Mucosa of descending colon (tissue), 3 donors: ENCODE measurements at places on chromosomes 2 and 18.

DNA sequence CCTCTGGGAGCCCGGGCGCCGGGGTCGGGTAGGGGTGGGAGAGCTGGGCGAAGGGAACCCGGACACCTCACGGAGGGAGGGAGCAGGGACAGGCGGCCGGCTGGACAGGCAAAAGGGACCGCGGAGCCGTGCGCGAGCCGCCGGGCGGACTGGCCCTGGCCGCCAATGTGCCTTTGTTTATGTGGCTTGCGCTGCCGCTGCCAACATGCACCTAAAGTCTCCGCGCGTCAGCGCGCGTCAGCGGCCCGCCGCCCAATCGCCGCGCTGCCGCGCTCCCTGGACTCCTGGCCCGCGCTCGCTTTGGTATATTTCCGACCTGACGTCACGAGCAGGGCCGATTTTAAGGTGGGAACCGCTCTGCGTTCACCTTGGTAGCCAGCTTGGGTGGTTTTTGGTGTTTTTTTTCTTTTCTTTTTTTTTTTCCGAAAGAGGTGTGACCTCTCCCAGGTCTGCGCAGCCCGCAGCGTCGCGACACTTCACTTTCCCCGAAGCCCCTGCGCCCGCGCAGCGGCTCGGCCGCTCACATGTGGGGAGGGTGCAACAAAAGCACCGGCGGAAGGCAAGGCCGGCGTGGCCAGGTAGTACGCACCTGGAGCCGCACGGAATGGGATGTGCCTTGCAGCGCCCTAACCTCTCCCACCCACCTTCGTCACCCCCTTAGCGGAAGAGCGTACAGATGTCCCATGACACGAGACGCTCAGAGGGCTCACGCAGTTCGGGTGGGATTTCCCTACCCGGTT, at the start of gene NR4A2:
TSS of gene NR4A2 (minus strand) at position 188 of the 740 bp plus-strand sequence. CDS start 2,535 bp downstream, outside the sequence.
- peak; percentile 95 for DNase-seq

DNA sequence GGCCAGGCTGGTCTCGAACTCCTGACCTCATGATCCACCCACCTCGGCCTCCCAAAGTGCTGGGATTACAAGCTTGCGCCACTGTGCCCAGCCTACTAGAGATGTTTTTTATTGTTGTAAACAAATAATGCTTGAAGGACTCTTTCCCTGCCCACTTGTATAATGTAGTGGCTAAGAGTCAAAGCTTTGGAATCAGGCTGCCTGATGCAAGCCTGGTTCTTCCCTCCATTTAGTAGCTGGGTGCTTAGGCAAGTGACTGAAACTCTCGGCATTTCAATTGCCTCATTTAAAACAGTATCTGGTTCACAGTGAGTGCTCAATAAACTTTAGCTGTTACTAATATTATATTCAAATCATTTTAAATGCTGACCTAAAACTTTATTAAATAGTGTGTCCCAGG, 264.0 kb upstream of the FBXO11 start:
- no peak for DNase-seq

DNA sequence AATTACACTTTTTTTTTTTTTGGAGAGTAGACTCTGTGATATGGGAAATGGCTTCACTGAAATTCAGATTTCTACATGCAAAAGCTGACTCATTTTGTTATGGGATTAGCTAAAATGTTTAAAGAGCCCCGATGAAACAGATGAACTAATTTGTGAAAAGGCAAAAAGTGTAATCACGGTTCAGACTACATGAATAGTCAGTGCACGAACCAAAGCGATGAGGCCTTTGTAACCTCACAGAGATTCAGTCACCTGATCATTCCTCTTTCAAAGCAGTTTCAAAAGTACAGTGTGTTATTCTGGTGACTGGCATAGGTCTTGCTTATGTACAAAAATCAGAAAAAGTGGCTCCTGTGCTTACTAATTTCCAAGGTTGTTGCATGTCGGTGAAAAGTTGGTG, 44.6 kb downstream of the TGIF1 start:
- DNase-seq, result no peak

GRCh38 chr2:69104261-69104660, 91.3 kb downstream of the ANTXR1 start:
- no peak for DNase-seq

- peak; percentile 79 for DNase-seq
Measured at GRCh38 chr2:72895759-72896281, 8.6 kb downstream of the SPR start.

- DNase-seq, result no peak
Measured at GRCh38 chr2:122747670-122748069, 992.2 kb downstream of the TSN start.

DNA sequence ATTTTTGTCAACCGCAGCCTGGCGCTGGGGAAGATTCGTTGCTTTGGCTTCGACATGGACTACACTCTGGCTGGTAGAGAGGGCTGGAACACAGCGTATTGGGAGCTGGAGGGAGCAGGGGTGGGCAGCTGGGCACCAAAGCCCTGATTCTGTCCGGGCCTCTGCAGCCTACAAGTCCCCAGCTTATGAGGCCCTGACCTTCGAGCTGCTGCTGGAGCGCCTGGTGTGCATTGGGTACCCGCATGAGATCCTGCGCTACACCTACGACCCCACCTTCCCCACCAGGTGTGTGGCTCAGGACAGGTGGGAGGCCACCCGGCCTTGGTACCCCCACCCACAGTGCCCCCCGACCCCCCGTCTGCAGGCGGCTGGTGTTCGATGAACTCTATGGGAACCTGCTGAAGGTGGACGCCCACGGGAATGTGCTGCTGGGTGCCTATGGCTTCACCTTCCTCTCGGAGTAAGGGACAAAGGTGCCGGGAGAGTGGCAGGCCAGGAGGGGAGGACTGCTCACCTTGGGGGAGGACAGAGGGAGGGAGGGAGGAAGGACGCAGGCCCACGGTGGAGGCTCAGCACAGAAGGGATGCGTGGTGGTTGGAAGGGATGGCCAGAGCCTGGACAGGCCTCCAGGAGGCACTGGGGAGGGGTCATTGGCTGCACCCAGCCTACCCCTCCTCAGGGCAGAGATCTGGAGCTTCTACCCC, 1.2 kb downstream of the NT5DC4 start:
- DNase-seq, result no peak

DNA sequence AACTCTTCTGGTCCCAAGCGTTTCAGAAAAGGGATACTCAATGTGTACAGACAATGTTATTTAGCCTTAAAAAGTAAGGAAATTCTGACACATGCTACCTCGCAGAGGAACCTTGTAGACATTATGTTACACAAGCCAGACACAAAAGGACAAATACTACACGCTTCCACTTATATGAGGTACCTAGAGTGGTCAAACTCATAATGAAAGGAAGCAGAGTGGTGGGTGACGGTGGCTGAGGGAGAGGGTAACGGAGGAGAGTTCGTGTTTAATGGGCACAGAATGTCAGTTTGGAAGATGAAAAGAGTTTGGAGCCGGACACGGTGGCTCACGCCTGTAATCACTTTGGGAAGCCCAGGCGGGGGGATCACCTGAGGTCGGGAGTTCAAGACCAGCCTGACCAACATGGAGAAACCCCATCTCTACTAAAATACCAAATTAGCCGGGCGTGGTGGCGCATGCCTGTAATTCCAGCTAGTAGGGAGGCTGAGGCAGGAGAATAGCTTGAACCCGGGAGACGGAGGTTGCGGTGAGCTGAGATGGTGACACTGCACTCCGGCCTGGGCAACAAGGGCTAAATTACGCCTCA, 1.4 kb downstream of the MCM6 start:
- no peak for DNase-seq

GRCh38 chr2:186060744-186061440, 322.3 kb downstream of the FSIP2 start:
- DNase-seq, result no peak

DNA sequence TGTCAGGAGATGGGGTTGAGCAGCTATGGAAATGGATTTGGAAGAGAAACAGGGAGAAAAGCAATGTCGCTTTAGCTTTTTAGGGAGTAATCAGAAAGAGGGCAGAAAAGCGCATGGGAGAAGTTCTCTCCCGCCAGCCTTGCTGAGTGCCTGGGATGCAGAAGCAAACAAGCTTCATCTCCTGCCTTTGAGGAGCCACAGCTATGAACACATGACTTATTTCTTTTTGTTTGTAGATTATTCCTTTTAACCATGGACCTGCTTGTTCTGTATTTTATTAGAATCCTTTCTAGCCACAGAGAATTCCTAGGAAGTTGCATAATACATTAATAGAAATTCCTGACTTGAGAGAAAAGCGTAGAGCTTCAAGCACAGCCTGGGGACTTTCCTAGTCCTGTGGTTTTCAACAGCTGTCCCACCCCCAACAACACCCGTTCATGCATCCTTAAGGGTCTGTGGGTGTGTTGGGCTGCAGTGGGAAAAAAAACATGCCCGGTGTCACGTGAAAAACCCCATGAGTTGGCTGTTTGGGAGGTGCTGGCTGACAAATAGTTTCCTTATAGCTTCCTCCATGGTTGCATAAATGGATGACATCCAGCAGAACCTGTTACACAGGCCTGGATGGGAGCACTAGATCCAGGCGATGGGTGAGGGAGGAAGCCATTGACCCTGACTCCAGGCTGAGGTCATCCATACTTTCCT, 14.9 kb downstream of the SLC9A4 start:
- DNase-seq, result peak; percentile 82

DNA sequence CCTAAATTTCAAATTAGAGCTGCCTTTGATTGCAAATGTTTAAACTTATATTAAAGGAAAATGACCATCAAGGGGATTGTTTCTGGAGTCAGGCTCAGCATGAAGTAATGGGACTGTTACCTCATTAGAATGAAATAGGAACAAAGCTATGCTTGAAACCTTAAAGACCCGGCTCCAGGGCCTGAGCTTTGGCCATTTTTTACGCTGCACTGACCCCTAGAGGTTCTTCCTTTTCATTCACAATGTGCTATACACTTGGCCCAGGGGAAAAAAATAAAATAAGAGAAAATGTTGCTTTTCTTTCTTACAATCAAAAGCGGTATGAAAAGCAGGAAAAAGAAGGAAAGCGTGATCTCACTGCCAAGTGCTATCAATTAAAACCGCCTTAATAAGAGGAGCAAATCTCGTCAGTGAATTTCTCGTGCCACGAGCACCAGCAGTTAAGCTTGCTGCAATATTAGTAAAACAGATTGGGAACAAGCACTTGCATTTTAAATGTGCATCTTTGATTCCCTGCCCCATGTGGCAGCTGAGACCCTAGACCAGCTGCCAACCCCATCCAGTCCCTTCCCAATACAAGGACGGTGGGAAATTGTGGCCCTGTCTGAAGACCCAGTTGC, 96.6 kb downstream of the MBD2 start:
- DNase-seq, result no peak

DNA sequence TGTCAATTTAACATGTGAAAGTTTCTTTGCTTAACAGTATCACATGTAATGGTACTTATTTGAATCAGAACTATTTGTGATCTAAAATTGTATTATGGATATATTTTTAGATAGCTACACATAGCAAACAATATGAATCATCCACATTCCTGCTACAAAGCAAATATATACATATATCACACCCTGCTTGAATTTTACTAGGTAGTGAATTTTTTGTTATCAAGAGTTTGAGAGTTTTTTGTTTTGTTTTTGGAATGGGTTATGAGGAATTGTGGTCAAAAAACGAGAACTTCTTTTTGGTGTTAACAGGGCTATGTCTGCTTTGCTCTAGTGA, 635.7 kb downstream of the NRXN1 start:
- DNase-seq, result no peak

DNA sequence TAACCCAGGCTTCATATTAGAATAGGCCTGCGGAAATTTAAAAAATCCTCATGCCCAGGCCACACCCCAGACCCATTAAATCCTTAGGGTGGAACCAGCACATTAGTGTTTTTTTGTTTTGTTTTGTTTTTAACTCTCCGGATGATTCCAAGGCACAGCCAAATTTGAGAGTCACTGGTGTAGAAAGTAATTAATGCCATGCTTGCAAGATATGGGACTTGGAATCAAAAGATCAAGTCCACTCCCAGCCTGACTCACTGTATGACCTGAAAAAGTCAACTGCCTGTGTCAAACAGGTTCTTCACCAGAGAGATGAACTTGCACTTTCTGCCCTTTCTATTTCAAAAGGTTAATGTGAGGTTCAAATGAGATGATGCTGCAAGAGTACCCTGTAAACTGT, 310.3 kb upstream of the LYPD1 start:
- DNase-seq, result no peak

- DNase-seq, result no peak
Measured at GRCh38 chr2:421406-421805, 133.5 kb upstream of the ALKAL2 start.

DNA sequence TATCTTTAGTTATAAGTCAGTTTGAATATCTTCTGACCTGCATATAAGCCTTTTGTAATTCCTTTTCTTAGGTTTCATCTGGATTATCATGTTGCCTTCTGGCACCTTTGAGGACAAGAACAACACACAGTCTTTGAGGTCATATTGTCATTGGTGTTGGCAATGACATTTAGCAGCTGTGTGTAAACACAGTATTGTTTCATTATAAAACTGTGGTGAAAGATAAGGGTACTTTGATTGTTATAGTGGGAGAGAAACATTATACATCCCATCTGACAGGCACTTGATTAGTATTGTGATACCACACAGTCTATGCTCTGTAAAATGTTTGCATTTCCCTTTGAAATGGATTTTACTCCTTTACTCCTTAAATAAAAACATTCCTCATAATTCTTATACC, 313.5 kb downstream of the RPRM start:
- no peak for DNase-seq

DNA sequence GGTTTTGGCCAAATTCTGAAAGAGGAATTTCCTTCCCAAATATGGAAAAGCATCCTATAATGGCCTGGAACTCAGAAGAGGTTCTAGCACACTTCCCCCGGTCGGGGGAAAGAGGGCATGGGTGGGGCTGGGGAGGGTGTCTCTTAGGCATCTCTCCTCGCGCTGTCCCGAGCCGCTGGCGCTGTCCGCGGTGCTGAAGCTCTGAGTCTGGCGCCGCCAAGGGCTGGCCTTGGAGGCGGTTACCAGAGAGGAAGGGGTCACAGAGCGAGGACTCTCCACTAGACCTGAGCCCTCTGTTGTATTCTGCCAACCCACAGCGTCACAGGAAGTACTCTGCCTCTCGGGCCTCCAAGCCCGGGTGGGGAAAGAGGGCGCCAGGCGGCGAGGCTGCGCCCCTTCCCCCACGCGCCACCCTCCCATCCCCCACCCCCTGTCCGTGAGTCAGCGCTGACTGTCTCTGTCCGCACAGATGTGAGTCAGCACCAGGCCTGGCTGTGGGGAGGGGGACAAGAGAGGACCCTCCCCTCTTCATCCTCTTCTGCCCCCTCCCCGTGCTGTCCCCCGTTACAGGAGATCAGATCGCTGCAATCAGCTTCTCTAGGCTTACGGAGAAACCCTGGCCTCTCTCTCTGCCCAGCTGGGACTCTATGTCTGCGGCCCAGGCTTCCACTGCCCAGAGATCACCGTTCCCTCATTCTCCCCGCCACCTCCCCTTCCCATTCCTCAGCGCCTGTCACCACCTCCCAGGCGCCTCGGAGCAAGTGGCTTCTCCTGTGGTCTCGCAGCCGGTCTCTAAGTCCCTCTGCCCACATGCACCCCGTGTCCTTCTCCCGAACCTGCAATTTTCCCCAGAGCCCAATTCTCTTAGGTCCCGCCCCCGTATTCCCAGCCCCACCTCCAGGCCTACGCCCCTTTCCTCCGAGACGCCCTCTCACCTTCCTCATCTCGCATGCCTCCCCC, 779 bp downstream of the PTPRN start:
- DNase-seq, result peak; percentile 76

DNA sequence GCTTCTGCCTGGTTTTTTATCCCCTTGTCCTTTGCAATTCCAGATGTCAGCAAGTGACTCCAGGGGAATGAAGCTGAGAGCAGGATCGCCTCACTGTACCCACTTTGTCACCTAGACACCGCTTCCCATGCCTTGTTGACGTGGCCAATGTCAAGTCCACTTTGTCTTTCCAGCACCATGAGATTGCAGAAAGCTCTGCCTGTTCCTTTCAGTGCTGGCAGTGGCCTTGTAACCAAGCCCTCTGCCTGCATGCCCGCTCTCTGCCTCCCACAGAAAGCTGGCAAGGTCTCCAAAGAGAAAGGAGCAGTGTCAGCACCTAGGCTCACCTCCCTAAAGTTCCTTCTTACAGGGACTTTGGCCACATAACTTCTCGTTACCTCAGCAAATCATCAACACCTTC, 282.2 kb upstream of the ST6GAL2 start:
- DNase-seq, result no peak
